H9 (cell line): ENCODE measurements at places on chromosomes 4 and X. TPM values are rescaled to one million over a fixed set of nuclear protein-coding genes. Genes with fewer than 3 reads are reported as not detected.

Gene KLF8
- 7.3 and 7.7 TPM in 2 replicates for total RNA-seq

Gene PITX2
- total RNA-seq, result 7.5 and 8.5 TPM in 2 replicates

Gene ITM2A
- 27.1 and 29.9 TPM in 2 replicates for total RNA-seq

Gene RIPPLY1
- not detected in 2 replicates for total RNA-seq

Gene HTN3
- not detected in 2 replicates for total RNA-seq

Gene GYPA
- not detected in 2 replicates for total RNA-seq

Gene L1CAM
- 19.9 and 22.7 TPM in 2 replicates for total RNA-seq

Gene PARM1
- 1.4 and 2.0 TPM in 2 replicates for total RNA-seq

Gene SRPX
- 2.5 and 2.8 TPM in 2 replicates for total RNA-seq

Gene CDX4
- 5.0 and 5.2 TPM in 2 replicates for total RNA-seq

Gene FGFRL1
- 25.8 and 26.1 TPM in 2 replicates for total RNA-seq

Gene TCEAL6
- not detected in 2 replicates for total RNA-seq

Gene JAKMIP1
- 1.3 and 1.5 TPM in 2 replicates for total RNA-seq

Gene TREX2
- total RNA-seq, result 1.1 and 1.3 TPM in 2 replicates

Gene PPP2R2C
- total RNA-seq, result 8.1 and 8.6 TPM in 2 replicates

Gene MMRN1
- total RNA-seq, result not detected in 2 replicates

Gene SSX1
- total RNA-seq, result not detected in 2 replicates

Gene WAS
- total RNA-seq, result 0.24 and 0.61 TPM in 2 replicates

Gene DAPP1
- total RNA-seq, result not detected in 2 replicates

Gene BST1
- 0.48 TPM in 1 of 2 replicates, not detected in the other for total RNA-seq

Gene WDR17
- total RNA-seq, result 2.0 and 2.6 TPM in 2 replicates

Gene GPC4
- 416 and 418 TPM in 2 replicates for total RNA-seq

Gene KLF3
- total RNA-seq, result 26.2 and 29.0 TPM in 2 replicates

Gene PPAT
- total RNA-seq, result 77.1 and 83.2 TPM in 2 replicates

Gene PCDH11X
- total RNA-seq, result 29.4 and 31.0 TPM in 2 replicates

Gene LAMP2
- 27.7 and 28.6 TPM in 2 replicates for total RNA-seq

Gene UTP3
- total RNA-seq, result 49.3 and 51.9 TPM in 2 replicates

Gene SATL1
- total RNA-seq, result 0.18 and 0.31 TPM in 2 replicates

Gene FAM114A1
- 9.9 and 10.3 TPM in 2 replicates for total RNA-seq

Gene MUC7
- not detected in 2 replicates for total RNA-seq

Gene UGT2B7
- total RNA-seq, result not detected in 2 replicates

Gene DIPK2B
- total RNA-seq, result not detected in 2 replicates

Gene CCSER1
- 0.37 and 0.57 TPM in 2 replicates for total RNA-seq

Gene ESX1
- total RNA-seq, result not detected in 2 replicates

Gene IL2
- not detected in 2 replicates for total RNA-seq

Gene XAGE2
- total RNA-seq, result not detected in 2 replicates

Gene SLC6A14
- not detected in 2 replicates for total RNA-seq

Gene ZMAT1
- 2.1 and 2.5 TPM in 2 replicates for total RNA-seq

Gene PF4V1
- not detected in 2 replicates for total RNA-seq

Gene CFAP299
- not detected in 2 replicates for total RNA-seq

Gene ADH6
- total RNA-seq, result not detected in 2 replicates

Gene NDUFA1
- total RNA-seq, result 69.4 and 70.8 TPM in 2 replicates

Gene ART3
- 0.33 and 0.74 TPM in 2 replicates for total RNA-seq

Gene MAGEH1
- total RNA-seq, result 7.3 and 7.8 TPM in 2 replicates

Gene REELD1
- not detected in 2 replicates for total RNA-seq

Gene TMEM31
- 0.55 and 0.64 TPM in 2 replicates for total RNA-seq
